ENCODE measurements at places on chromosomes 4 and X.

DNA sequence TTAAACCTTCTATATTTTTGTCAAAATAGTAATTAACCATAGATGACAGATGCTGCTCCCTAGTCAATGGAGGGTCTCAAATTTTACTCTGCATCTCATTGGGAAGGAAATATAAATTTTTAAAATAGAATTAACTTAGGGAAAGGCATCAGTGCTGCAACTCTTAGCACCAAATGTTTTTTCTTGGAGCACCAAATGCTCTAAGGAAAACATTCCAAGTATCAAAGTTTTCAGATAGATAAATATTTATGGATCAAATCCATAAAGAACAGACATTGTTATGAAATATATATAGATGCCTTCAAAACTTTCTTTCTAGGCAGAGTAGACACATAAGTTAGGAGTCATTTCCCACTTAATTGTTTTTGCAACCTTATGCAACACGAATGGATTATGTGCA lies 168.7 kb downstream of the ANTXR2 start:
- no peak for DNase-seq

GRCh38 chr4:159451006-159451405 lies 348.1 kb downstream of the RAPGEF2 start:
- no peak for DNase-seq

GRCh38 chrX:134776850-134777370 lies 118.6 kb upstream of the PLAC1 start:
- no peak for DNase-seq

DNA sequence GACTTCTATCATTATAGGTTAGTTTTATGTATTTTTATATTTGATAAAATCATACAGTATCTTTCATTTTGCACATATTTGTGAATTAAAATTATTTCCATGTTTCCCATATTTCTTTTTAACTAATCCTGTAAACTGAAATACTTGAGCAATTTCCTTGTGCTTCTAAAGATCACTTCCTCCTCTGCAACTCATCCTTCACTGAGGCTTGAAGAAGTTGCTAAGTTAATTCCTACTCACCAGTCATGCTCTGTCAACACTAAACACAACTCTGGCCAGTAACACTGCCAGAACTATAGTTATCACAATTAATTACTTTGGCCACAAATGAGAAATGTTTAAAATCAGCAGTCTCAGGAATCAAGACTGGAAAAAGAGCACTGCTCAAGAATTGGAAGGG lies 6.7 kb downstream of the SPATA4 start:
- no peak for DNase-seq

GRCh38 chrX:42093756-42094155 lies 170.4 kb upstream of the CASK start:
- DNase-seq: no peak

DNA sequence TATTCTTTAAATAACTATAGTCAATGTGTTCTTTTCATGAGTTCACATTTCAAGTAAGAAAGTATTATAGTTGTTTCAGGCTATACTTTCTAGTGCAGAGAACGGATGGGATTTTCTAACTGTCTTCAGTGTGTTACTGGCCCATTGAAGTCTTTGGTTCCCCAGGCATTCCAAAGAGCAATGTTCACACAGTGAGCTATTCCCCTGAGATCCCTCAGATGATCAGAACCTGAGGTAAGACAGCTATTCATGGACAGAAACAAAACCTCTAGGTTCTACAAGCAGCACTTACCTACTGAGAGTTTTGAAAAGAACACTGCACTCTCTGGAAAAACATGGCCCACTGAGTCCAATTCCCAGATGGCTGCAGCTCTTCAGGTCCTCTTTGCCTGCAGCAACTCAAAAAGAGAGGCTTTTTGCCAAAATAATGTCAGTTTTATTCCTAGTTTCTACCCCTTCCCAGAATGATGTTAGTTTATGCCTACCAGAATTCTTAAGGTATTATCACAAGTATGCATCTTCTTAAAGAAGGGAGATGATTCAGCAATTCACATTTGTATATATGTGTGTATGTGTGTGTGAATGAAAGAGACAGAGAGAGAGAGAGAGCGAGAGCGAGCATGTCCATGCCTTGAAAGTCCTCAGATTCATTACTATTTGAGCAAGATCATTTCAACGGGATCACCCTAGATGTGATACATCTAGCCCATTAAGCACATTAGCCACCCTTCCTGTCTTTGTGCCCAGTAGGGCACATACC lies 146.1 kb downstream of the PDHA2 start:
- no peak for DNase-seq

DNA sequence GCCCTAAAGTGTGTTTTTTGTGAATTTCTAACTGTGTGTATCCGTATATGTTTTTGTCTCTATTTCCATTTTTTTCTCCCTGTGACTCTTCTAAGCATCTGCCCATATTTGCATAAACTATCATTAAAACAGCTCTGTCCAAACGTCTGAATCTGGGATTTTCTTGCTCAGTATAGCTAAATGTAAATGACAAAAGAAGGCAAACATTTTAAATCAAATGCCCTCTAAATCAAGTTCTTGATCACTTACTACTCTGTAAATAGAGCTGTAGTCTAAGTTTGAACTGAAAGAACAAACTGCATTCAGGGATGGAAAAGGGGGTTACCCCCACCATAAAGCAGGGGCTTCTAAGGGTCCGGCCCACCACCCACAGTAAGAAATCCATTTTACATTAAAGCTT lies 432.0 kb upstream of the FAM241A start:
- no peak for DNase-seq

DNA sequence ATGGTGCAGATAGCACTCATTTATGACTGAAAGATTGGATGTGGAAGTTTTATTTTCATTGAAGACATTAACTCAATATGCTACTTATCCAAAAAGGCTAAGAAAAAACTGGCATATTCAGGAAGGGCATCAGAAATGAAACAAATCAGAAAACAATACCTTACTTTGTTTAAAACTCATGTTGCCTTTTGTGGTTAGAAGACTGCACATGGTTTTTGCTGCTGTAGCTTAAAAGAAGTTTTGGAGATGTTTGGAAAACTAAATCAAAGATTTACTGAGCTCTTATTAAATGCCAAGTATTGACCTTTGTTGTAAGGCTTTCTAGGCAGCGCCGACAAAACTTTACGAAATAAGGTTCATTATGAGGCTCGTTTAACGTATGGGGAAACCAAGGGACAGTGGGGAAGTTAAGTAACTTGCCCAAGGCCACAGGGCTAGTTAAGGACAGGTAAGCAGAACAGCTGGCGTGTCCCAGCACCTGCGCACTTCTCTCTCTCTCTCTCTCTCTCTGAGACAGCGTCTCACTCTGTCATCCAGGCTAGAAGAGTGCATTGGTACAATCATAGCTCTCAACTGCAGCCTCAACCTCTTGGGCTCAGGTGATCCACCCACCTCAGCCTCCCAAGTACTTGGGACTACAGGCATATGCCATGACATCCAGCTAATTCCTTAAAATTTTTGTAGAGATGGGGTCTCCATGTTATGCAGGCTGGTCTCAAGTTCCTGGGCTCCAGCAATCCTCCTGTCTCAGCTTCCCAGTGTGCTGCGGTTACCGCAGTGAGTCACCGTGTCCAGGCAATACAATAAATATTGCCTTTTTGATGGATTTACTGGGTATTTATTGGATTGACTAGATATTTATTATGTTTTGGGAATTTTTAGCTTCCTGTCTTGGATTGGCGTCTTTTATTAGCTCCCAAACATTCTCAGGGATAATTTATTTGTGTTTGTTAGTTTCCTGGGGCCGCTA lies 16.1 kb downstream of the LRP2BP start:
- no peak for DNase-seq

DNA sequence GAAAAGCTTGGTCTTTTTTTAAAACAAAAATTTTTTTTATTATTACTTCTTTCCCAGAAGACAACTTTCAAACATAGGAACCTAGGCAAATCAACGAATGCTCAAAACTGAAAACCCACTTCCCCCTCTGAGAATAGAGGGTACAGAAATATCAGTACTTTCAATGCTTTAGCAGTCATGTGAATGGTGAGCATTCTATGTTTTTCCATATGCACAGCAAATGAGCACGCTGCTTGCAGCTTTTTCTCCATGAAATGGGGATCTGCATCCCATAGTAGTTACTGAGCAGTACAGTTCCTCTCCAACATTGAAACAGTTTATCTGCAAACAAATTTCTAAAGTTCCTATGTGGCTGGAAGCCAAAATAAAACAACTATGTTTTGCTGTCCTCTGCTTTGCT lies 108.4 kb upstream of the BMP2K start:
- no peak for DNase-seq

DNA sequence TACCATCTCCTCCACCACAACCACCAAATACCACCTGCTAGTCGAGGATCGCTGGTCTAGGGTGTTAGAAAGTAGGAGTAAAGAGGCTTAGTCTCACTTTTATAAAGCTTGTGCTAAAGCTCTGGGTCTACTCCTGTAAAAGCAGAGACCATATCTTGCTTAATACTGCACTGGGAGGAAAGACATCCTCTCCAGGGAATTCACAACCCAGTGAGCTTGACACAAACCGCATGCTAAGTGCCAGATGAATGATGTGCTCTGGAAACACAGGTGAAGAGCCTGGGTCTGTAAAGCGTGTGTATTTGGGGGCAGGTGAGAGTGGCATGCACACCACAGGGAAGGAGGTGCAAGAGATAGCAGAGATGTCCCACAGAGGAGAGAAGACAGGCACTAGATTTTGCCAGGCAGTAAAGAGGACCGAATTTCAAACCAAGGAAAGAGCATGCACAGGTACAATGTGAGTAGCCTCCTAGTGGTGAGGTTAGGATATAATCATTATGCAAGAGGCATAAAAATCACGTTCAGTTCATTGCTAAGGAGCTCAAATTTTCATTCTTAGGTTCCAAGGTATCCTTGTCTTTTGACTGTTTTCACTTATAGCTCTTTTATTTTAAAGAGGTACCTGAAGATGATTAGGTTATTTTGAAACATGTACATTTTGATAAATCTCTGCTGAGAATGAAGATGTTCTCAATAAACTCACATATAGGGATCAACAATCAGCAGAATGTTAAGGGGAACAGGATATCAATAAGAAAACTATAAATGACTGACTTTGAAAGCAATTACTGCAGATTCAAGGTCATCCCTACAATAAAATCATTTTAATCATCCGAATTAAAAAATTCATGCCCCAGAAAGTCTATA lies 20.7 kb downstream of the TAPT1 start:
- DNase-seq: no peak
